Endothelial cell of umbilical vein (primary cell): ENCODE measurements at places on chromosomes 1 and 21.

DNA sequence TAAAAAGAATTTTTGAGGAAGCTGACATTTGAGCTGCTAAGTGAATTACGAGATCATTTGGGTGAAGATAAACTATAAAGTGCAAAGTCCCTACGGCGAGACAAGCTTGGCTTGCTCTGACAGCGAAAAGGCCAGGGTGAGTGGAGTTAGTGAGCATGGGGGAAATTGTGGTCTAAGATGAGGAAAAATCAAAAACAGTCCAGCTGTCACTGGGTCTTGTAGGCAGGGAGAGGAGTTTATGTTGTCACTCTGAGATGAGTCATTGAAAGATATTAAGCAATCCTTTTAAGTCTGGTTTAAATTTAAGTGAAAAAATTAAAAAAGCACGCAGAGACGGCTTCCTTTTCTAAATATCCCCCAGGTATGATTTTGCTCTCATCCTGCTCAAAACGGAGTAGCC lies 601.9 kb downstream of the MRPL39 start:
- DNase-seq: no peak

GRCh38 chr1:57748719-57749118 lies 324.9 kb upstream of the DAB1 start:
- no peak for DNase-seq

GRCh38 chr1:31239653-31240241 lies at the start of gene NKAIN1:
Gene NKAIN1, minus strand, starts transcription at chr1:31239887. Its CDS starts 340 bp downstream, at chr1:31239547.
- no peak for DNase-seq

GRCh38 chr1:214143006-214143992 lies 137.7 kb upstream of the SMYD2 start:
- DNase-seq: peak; percentile 27

DNA sequence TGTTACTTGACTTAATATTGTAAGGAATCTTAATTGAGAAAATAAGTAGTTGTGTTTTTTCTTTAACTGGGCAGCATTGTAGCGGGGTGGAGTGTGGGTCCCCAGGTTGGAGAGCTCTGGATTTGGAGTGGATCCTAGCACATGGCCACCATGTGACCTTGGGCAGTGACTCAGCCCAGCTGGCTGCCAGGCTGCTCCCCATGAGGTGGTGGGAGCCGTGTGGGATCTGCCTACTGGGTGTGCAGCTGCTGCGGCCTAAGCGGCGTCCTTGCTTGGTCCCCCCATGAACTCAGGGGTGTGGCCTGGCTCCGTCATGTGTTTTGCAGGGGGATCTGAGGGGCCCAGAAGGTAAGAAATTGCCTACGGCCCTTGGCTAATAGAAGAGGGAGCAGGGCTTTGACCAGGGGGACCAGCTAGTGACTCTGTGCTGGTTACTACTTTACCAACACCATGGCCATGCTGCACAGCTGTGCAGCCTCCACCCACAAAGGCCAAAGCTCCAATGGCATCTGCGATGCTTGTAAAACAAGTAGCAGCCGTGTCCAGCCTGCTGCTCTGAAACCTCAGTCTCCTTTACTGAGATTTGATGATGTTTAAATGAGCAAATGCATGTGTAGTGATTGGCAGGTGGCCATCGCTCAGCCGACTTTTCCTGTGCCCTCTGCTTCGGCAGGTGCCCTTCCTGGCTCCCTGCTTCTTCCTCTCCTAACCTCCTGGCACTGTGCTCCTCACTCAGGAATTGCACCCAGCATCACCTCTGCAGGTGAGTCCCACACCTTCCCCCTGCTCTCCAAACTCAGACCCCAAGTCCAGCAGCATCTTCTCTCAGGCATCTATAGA lies 68.3 kb downstream of the ADARB1 start:
- DNase-seq: peak; percentile 17

DNA sequence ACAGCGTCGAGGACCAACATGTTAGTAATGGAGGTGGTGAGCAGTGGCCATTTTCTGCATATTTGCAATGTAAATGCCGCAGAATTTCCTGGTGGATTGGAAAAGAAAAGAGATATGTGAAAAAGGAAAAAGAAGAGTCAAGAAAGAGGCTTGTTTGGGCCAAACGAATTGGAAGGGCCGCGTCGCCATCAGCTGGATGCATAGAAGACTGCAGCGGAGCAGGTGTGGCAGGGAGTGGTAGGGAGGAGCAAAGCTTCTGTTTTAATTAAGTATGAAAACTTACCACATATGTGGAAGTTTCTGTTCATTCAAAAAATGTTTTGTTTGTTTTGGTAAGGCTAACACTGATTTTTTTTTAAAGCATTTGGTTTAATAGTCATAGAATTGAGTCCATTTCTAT lies 690.7 kb downstream of the NCAM2 start:
- DNase-seq: no peak

DNA sequence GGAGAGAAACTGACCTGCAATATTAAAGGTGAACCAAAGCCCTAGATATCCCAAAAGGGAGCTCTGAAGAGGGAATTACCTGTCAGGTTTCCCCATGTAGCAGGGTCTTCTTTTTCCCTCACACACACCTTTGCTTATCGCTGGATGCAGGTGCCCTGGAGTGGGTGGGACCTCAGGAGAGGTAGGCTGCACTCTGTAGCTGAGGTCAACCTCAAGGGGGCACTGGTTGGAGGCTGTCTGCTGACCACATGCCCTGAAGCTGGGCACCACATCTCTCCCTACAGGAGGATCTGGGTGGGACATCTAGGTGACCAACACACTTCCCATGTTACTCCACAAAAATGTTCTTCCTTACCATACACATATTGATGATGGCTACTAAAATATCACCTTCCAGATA lies 298.7 kb upstream of the USP25 start:
- no peak for DNase-seq

GRCh38 chr1:173302366-173302765 lies 95.2 kb upstream of the TNFSF4 start:
- no peak for DNase-seq

GRCh38 chr1:60665311-60665710 lies 417.1 kb upstream of the NFIA start:
- DNase-seq: no peak

- peak; percentile 77 for DNase-seq
These were observed 1.0 kb upstream of the DIRAS3 start for GRCh38 chr1:68051475-68051874.

GRCh38 chr1:95353194-95353593 lies 119.2 kb downstream of the RWDD3 start:
- DNase-seq: no peak

DNA sequence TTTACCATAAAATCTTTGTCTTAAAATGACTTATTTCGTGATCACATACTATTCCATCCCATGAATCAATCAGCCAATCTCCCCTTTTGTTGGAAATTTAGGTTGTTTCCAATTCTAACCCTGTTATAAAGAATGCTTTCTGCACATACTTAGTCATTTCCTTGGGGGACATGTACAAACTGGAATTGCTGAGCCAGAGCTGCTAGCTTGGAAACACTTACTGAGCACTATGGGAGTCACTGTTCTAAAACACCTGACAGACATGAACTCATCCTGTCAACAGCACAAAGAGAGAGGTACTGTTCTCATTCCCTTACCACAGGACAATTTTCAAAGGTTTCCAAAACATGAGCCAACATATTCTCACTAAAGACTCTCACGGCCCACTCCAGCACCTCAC lies 32.1 kb downstream of the AK2 start:
- peak; percentile 75 for DNase-seq

DNA sequence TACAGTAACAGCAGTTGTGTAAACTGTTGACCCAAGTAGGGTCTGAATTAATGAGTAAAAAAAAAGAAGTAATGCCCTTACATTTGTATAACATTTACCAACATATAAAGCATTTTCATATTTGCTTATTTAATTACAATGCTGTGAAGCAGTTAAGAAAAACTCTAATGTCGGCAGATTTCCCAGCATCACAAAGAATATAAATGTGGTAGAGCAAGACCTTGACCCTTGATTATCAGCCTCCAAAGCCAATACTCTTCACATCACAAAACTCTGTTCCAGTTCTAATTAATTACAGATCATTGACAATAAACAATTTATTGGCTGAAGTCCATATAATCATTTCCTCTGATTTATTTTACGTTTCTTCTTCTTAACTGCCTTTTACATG lies 130.2 kb downstream of the DUSP10 start:
- no peak for DNase-seq

DNA sequence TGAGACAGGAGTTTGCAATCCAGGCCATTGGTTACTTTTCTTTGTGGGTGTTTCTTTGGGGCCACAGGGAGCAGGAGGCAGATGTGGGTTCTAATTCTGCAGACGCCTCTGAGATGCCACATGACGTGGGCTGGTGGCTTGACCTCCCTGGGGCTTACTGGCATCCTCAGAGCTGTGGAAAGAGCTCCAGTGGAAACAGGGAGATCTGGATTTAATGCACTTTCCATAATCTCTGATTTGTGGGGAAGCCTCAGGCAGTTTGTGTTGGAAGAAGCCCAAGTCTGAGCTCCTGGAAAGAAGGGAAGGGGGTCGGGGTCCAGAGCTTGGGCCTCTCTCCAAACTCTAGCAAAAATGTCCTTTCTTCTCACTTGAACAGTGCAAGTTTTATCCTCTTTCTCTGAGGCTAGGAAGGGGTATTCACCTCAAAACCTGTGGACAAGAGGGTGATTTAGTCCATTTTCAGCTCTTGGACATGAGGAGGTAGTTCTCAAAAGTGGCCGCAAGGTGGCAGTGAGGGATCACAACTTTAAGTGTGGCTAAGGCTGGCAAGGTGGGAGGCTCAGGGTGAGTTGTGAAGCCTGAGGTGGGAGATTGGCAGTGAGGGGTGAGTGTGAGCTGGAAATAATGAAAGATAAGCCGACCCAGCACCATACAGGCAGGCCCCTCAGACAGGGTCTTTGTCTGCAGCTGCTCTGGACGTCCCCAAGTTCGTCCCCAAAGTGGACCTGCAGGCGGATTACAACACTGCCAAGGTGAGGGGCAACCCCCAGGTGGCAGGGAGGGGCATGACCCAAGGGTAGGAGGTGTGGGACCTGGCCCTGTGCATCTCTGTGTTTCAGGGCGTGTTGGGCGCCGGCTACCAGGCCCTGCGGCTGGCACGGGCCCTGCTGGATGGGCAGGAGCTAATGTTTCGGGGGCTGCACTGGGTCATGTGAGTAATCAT lies 9.2 kb downstream of the IKBKE start:
- DNase-seq: peak; percentile 74

DNA sequence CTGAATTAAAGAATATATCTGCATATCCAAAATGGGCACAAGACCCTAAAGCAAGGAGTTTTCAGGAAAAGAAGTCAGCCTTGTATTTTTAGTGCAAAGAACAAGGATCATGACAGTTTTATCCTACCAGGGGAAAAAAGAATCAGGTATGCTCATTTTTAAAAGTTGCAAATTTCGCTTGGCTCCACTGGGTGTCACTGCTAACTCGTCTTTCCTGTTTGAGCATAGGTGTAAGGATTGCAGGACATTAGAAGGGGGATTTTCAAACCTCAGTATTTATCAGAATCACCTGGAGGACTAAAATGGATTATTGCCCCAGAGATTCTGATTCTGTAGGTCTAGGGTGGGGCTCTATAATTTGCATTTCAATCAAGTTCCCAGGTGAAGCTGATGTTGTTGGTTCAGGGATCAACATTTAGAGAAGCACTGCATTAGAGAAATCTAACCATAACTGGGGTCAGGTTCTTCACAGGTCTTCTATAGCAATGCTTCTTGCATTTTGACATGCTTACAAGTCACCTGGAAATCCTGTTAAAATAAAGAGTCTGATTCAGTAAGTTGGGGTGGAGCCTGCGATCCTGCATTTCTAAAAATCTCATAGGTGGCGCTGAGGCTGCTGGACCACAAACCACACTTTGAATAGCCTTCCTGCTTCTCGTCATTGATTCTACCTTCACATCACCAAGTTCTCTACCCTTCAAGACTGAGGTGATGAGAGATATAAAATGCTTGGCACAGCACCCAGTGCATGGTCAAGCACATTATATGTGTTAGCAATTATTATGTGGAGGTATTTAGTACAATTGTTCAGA lies 39.6 kb downstream of the NUF2 start:
- DNase-seq: no peak

- no peak for DNase-seq
These were observed 38.6 kb downstream of the MEF2D start for GRCh38 chr1:156461781-156462647.

- no peak for DNase-seq
These were observed 32.3 kb downstream of the VWA5B1 start for GRCh38 chr1:20322825-20323612.

GRCh38 chr1:225454733-225455132 lies 26.9 kb upstream of the LBR start:
- DNase-seq: peak; percentile 75

DNA sequence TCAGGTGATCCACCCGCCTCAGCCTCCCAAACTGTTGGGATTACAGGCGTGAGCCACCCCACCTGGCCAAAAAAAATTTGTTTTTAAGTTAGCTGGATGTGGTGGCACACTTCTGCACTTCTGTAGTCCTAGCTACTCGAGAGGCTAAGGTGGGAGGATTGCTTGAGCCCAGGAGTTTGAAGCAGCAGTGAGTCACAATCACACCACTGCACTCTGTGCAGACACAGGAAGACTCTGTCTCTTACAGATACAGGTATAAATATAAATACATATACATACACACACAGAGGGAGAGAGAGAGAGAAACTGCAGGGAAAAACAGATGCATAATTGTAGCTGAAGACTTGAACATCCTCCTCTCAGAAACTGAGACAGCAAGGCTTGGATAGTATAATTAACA lies 34.8 kb upstream of the EPS15 start:
- no peak for DNase-seq

- no peak for DNase-seq
These were observed 281.5 kb upstream of the VAMP3 start for GRCh38 chr1:7489586-7489985.

DNA sequence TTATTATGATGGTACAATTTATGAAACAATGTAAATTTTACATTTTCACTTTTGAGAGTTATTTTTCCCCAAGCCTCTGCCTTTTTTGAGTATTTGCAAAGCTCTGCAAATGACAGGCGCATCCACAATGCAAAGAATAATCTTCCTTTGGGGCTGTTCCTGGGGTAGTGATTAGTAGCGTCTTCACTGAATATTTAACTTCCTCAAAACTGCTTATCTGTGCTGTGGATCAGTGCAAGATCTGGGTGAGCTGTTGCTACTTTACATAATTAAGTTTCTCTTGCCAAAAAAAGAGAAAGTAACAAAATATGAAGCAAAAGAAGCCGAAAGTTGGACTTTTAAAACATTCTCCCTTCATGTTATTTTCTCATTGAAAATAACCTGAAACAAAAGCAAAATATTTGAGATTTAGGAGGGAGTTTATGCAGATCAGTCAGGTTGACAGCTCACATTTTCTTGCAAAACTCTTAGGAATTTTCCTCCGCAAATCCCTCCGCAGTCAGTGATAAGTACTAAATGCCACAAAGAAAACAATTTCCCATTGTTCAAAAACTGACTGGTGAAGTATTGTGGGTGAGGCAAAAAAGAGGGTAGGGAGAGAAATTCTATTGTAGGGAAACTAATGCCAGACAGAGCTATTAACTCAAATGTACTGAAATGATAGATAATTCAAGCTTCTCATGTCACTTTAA lies 276.4 kb upstream of the B3GALT2 start:
- peak; percentile 1 for DNase-seq

GRCh38 chr1:21899987-21900386 lies 37.1 kb downstream of the HSPG2 start:
- DNase-seq: peak; percentile 98

DNA sequence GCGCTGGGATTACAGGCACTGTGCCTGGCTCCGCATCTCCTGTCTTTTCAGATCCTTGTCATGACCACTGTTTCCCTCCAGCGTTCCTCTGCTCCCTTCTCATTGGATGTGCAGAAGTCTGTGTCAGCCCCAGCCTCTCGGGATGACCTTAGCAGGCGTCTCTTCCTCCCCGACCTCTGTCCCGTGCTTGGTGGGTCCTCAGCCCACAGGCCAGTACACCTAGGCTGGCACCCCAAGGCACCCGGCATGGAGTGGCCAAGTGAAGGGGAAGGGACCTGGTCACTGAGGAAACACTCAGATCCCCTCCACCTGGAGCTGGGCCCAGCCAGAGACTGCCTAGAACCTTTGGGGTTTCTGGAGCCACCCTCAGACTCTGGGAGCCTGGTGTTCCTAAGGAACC lies 2.4 kb upstream of the CLCNKB start:
- no peak for DNase-seq
